NCI-H1694 (cell line): ENCODE measurements at places on chromosomes 16 and 17.

GRCh38 chr17:64496348-64496785, 487 bp downstream of the POLG2 start:
- no peak for DNase-seq

DNA sequence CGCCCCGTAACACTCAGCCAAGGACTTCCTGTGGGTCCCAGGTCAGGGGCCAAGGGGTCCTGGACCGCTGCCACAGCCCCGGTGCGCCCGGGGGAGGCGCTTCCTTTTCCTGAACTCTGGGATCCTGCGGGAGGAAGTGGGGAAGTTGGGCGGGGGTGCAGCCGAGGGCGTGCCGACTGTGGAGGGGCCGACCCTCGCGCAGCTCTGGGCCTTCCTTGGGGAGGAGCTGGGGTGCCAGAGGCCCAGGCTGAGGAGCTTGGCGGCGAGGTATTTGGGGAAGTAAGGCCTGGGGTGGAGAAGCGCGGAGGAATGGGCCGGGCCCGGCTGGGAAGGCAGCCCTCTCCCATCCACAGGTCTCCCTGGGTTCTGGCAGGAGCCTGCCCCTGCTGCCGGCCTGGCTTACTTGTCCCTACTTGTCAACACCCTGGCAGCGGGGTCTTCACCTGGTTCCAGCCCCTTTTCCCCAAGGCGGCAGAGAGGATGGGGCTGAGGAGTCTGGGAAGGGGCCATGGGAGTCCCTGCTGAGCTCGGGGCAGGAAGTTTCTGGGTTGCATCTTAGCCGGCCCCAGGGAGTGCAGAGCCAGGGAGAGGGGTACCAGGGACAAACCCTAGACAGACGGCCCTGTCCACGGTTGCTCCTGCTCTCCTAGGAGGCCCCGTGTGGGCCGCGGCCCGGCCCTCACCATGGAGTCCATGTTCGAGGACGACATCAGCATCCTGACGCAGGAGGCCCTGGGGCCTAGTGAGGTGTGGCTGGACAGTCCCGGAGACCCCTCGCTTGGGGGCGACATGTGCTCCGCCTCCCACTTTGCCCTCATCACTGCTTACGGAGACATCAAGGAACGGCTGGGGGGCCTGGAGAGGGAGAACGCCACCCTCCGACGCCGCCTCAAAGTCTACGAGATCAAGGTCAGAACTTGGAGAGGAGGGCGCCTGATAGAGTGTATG, 1.7 kb downstream of the TBKBP1 start:
- no peak for DNase-seq

DNA sequence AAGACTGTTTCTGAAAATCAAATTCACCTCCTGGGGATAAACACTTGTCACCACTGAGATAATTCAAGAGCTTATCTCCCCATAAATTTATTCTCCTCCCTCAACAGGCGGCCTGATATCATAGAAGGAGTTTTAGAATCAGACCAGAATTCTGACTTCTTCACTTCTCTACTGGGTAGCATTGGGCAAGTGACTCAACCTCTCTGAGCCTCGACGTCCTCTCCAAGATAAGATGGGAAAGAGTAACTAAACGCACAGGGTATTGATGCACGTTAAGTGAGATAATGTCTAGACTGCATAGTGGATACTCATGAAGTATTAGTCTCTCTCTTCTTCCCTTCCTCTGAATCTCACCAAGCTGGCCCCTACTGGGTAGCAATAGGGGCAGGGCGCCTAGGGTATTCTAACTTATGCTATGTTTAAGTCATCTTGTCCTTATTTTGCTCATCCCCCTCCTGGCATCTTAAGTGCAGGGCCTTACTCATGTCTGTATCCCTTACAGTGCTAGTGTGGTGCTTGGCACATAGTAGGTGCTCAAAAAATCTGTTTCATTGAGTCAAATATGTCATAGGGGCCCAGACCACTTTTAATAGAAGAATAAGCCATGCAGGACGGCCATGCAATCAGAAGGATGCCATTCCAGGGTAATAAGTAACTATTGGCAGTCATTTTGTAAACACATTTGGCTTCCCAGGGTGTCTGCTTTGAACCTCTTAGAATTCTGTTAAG, 476.4 kb upstream of the CCL2 start:
- no peak for DNase-seq

DNA sequence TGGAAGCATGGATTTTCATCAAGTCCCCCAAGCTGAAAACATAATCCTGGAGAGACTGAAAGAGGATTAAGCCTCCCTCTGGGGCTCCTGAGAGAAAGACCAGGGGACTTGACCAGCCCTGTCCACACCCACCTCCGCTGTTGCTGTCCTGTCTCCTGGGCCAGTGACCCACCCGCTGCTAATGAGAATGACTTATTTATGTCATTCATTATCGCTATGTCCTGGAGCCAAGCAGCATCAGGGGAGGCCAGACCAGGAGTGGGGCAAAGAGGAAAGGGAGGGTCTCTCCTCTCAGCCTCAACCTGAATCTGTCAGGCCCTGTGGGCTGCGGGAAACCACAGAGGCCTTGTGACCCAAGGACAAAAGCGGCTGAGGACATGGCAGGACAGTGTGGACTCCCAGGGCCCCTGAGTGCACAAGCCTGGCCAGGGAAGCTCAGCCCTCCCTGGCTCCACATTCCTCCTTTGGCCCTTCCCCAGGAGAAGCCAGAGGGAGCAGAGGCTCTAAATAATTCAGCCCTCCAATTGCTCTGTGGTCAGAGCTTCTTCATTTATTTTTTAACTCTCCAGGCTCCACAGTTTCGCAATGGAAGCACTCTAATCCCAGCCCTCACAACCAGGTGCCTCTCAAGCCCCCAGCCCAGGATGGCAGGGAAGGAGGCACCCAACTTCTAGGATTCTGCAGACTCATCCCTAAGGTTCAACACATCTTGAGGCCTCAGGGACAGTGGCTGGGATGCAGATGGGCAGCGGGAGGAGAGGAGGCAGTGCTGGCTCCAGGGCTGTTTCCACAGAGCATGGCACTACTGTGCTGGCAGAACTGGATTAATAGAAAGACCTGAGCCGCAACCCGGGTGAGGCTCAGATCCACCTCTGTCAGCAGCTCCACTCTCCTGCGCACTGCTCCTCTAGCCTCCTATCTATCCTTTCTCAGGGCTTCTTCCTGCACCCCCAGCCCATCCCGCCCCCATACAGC, 19.1 kb downstream of the CUEDC1 start:
- DNase-seq, result no peak

- no peak for DNase-seq
These were observed at the start of gene SGCA for GRCh38 chr17:50165867-50166517. Gene SGCA (plus strand): TSS chr17:50166005. CDS start chr17:50166041, 36 bp downstream.

DNA sequence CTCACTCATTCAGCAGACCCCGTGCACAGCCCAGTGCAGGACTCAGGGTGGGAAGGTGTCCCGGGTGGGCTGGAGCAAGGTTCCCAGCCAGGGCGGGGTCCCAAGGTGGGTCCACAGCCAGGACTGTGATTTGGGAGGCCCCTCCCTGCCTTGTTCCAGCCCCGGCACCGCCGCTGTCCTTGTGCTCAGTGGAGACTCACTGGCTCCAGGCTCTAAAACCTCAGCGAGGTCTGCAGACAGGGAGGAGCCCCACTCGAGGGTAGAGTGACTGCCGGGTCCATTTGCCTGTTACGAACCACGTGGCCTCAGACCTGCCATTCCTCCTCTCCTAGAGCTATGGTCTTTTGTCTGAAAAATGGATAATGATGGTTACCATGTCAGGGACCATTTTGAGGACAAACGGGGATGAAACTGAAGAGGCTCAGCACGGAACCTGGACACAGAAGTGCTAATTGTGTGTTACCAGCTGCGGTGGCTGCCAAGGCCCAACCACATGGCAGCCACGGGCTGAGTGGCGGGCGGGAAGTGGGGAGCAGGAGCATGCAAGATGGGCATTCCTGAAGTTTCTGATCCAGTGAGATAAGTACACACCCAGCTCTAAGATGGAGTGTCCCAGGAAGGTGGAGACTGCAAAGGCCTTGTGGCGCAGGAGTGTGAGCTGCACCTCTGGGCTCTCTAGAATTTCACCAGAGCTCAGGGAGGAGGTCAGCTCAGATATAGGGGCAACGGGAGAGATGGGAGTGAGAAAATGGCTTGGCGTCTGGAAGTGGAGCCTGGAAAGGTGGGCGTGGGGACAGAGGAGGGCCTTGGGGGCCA, 317.6 kb downstream of the SEC14L1 start:
- DNase-seq, result no peak

DNA sequence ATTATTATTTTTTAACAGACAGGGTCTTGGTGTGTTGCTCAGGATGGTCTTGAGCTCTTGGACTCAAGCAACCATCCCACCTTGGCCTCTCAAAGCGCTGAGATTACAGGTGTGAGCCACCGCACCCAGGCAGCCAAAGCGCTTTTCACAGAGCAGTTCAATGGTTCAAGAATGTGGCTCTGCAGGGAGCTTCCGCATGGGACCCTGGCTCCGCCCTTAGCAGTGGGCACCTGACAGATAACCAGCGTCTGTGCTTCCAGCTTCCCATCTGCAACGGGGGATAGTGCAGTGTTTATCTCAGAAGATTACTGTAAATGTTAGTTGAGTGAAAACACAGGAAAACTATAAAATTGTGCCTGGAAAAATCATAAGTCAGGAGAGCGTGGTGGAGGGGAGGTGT, 99.4 kb downstream of the KCNJ12 start:
- DNase-seq, result no peak

GRCh38 chr17:77516902-77517301, 376.1 kb downstream of the SEC14L1 start:
- no peak for DNase-seq

DNA sequence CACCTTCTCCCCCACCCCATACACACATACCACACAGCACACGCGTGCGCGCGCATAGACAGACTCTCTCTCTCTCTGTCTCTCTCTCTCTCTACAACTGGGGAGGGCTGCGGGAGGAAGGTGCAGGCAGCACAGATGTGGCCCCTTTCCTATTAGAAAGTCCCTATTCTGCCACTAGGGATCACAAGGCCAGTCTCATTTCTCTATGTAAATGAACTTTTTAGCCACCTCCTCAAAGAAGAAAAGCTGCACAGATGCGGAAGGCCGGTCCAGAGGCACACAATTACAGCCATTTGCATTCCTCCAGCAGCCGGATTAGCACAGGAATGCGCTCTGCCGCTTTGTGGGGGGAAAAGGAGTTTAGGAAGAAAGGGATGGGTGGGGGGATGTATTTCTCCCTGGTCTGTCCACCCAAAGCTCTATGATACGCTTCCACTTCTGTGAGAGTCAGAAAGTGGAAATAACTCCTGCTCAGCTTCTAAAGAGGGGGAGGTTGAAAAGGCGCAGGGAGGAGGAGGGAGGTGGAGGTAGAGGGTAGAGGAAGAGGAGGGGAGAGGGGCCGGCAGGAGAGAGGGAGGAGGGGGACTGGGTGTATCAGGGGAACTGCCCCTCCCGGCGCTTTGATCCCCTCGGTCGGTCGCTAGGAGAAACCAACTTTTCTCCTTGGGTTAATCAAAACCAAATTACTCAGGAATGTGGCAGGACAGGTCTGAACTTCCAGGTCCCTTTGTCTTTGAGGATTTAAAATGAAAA, 11.7 kb downstream of the ZFHX3 start:
- no peak for DNase-seq

DNA sequence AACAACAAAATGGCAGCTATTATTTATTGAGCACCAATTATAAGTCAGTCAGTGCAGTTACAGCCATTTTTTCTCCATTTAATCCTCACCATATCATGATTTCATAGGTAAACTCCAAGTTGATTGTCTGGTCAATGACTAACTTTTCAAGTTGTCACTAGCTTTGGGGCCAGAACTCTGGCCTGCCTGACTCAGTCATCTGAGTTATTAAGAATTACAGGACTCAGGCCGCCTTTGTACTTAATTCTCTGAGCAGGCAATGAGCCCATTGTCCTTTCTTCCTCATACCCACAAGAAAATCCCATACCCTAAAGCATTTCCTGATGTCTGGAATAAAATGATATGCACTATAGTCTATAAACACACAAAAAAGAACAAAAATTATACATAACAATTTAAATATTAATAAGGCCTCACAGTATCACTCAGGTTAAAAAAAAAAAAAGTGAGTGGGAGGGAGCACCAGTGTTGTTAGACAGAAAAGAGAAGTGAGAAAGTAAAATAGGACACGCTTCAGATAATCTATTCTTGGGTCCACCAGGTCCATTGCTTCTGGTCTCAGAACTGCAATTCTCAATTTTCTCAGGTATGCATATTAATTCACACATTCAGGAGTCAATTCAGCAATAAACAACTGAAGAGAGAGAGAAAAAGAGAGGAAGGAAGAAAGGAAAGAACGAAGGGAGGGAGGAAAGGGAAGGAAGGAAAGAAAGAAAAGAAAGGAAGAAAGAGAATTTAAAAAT, 70.2 kb downstream of the SPAG9 start:
- DNase-seq, result no peak

- no peak for DNase-seq
These were observed 195.1 kb downstream of the CDRT15L2 start for GRCh38 chr17:20774472-20775135.

DNA sequence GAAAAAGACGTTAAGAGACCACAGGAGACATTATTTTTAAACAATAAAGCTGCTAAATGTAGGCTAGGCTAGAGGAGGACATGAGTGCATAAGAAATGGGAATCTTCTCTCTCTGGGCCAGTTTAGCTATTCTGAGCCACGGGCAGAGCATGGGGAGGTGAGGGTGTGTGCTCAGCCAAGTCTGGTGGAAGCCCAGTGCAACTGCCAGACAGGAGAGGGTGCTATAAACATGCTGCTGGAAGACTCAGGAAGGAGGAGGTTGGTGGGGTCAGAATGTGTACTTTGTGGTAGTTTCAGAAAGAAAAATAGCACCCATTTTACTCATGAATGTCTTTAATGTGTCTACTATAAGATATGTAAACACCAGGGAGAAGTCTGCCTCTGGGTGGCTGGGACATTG, 5.9 kb upstream of the SDK2 start:
- DNase-seq, result peak; percentile 25

DNA sequence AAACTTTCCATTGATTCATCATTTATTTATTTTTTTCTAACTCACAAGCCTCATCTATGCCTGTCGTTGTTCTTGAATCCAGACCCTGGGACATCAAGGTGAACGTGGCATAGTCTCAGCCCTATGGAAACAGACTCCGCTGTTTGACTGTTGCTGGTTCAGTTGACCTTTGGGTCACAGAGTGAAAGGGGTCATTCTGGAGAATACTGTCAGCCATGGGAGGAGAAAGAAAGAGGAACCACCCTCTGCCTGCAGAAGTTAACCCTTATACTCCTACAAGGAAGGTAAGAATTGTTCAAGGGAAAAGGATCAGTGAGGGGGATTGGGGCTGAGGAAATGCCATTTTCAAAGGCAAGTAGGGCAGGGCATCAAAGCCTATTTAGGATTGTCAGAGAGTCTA, 387.6 kb upstream of the MAF start:
- DNase-seq, result no peak

- DNase-seq, result no peak
These were observed 59.1 kb downstream of the CYLD start for GRCh38 chr16:50801036-50801435.

- DNase-seq, result no peak
These were observed 25.3 kb upstream of the PHAF1 start for GRCh38 chr16:67084345-67085028.

- no peak for DNase-seq
These were observed 20.1 kb downstream of the COX11 start for GRCh38 chr17:54948380-54948779.

- no peak for DNase-seq
These were observed 7.6 kb upstream of the PHF12 start for GRCh38 chr17:28958820-28959455.

GRCh38 chr17:14320098-14320497, 19.2 kb downstream of the HS3ST3B1 start:
- no peak for DNase-seq
